Psoas muscle (tissue), 8 donors: ENCODE measurements at places on chromosomes 4 and X. TPM values are rescaled to one million over a fixed set of nuclear protein-coding genes. Genes with fewer than 3 reads are reported as not detected.

PDZD4 gene
- total RNA-seq: 0.50 TPM

PDLIM3 gene
- 5,341 TPM for total RNA-seq

NXF2B gene
- not detected for total RNA-seq

ERCC6L gene
- 0.22 TPM for total RNA-seq

CA5B gene
- 1.7 TPM for total RNA-seq

AMOT gene
- total RNA-seq: 143 TPM
